Bronchial epithelial cell (primary cell): ENCODE measurements at places on chromosomes 3 and 15.

DNA sequence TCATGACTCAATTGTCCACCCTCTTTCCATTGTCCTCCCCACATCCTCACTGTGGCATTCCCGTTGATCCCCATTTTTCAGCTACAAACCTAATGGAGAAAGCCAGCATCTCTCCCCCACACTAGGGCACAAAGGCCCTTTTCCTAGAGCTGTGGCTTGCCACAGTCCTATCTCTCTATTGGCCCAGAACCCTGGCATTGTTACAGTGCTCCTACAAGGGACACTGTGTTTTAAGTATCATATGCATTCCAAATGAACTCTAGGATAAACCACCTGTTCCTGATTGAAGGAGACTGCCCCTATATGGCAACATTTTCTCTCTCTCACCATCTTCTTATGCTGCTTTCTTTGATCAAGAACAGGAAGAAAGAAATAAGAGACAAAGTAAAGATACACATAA lies 69.4 kb upstream of the SKOR1 start:
- DNase-seq: no peak

DNA sequence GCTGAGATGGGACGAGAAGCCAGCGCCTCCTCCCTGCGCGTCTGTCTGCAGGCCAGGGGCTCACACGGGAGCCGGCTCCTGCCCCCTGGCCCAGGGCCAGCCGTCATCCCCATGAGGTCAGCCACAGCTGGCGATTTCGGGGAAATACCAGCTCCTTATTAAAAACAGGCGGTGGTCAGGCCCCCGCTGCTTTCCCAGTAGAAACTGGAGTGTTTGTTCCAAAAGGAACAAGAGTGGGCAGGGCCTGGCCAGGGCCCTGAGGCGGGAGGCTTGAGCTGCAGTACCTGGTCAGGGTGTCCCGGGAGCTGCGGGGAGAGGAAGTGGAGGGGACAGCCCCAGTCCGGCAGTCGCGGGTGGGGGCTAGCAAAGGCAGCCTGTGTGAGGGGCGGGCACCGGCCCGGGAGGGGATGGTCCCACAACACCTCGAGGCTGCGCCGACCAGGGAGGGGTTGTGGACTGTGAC lies 17.8 kb downstream of the MYL3 start:
- DNase-seq: no peak

- DNase-seq: no peak
These were observed 190.9 kb downstream of the TJP1 start for GRCh38 chr15:29631076-29632070.

DNA sequence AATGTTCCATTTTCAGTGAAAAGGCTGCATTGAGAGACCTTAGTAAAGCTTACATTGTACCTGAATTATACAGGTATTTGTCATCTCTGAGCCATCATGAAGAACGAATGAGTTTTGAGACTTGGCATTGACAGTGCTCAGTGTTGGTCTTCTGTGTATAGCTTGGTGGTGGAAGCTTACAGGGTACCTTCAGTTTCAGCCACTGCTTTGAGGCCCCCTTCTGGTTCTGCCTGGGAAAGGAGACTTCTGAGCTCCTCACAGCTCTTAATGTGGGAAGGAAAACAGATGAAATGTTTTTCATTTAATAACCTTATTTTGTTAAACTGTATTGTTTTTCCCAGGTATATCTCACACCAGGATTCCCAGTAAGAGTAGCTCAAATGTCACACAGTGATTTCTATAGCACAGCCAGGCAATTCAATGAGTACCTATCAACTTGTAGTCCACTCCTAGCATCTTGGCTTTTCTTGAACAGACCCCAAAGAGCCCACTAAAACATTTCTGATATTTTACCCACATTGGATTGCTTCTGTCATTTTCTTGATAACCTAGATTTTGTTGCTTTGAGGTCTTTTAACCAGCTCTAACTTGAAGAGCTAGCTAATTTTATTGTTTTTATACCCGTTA lies 5.6 kb downstream of the SERPINI1 start:
- DNase-seq: peak; percentile 46
